Esophagus squamous epithelium (tissue), 5 donors: ENCODE measurements at places on chromosomes 13 and 19. TPM values are rescaled to one million over a fixed set of nuclear protein-coding genes. Genes with fewer than 3 reads are reported as not detected.

The SHD gene
- total RNA-seq: not detected

The CD33 gene
- total RNA-seq: 0.75 TPM

The NLRP9 gene
- not detected for total RNA-seq

The MAST3 gene
- 4.8 TPM for total RNA-seq

The ADAMTS10 gene
- total RNA-seq: 8.8 TPM

The IZUMO1 gene
- total RNA-seq: 56.0 TPM

The CNMD gene
- not detected for total RNA-seq

The NTN5 gene
- total RNA-seq: 0.57 TPM

DNA sequence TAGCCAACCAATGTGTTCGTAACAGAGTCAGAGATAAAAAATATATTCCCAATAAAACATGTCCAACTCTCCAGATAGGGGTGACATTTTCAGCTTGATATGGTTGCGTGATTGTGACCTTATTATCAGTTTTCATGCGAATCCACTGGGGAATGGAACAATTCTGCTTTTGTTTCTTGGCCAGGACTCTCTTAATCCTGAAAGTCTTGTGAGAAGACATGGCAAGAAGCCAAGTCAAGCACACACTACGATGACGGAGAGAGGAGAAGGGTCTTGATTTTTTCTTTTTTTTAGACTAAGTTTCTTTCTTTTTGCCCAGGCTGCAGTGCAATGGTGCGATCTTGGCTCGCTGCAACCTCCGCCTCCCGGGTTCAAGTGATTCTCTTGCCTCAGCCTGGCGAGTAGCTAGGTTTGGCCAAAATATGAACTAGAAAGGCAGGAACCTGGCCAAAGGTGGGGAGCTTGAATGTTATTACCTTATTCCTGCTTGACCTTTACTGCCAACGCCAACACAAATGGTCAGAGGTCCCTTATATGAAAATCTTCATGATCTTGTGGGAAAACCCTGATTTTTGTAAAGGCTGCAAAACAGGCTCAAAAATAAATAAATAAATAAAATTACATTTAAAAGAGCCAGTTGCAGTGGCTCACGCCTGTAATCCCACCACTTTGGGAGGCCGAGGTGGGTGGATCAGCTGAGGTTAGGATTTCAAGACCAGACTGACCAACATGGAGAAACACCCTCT, 14.5 kb downstream of the ZNF816 start:
- H3K36me3 ChIP-seq: peaks cover 38% of the 10 kb centered on the region
- H3K4me1 ChIP-seq: peaks cover 33% of the 10 kb centered on the region
- H3K27ac ChIP-seq: no peak overlapping the region
- no peaks in the 10 kb centered on the region for H3K27me3 ChIP-seq

DNA sequence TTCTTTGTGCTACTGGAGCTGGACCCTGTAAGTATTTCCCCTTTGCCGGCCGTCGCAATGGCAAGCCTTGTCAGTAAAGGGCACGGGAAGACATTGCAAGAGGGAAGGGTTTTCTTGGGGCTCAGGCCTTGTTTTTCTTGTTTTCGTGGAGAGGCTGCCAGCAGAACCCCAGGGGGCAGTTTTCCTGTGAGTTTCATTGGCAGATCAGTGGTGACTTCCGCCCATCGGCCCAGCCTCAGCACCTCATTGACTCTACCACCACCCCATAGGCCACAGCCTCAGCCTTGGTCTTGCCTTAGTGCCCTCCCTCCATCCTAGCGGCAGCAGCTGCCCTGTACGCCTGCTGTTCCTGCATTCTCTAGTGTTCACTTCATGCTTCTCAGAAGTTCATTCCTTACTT, 61.5 kb downstream of the GJA3 start:
- H3K4me1 ChIP-seq: peaks cover 17% of the 10 kb centered on the region
- no peak overlapping the region for H3K4me3 ChIP-seq
- no peak for DNase-seq
- H3K27ac ChIP-seq: no peak overlapping the region
- H3K27me3 ChIP-seq: no peaks in the 10 kb centered on the region

GRCh38 chr19:29003641-29004409, 209.1 kb downstream of the UQCRFS1 start:
- H3K4me3 ChIP-seq: no peak overlapping the region
- no peak for DNase-seq
- H3K4me1 ChIP-seq: no peaks in the 10 kb centered on the region
- no peak overlapping the region for H3K27ac ChIP-seq

DNA sequence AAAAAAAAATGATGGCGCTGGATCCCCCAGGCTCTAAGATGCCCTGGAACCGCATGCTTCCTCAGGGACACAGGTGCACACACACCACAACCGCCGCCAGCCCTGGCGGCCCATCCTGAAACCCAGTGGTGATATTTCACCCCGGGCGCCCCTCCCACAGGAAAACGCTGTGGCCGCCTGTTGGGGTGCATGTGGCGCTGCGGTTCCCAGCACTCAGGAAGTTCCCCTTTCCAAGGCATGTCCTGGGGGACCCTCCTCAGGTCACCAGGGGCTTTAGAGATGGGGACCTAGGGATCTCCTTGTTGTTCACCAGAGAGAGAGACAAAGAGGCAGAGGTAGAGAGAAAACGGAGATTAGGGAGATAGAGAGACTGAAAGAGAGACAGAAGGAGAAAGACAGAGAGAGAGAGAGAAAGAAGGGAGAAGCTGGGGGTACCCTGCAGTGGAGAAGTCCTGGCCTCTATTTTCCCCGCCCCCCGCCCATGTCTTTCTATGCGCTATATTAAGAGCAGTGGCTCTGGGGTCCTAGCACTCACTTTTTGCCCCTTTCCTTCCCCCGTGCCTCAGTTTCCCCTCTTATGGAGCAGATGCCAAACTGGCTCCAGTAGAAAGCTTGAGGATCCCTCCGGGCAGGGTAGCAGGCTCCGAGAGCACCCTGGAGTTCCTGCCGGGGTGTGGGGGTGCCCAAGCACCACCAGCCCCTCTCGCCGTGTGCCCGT, 2.3 kb downstream of the ADGRE2 start:
- H3K4me3 ChIP-seq: peak overlapping the region; percentile 40
- H3K36me3 ChIP-seq: no peaks in the 10 kb centered on the region
- no peak for DNase-seq
- peaks cover 20% of the 10 kb centered on the region for H3K4me1 ChIP-seq
- H3K27me3 ChIP-seq: no peaks in the 10 kb centered on the region

DNA sequence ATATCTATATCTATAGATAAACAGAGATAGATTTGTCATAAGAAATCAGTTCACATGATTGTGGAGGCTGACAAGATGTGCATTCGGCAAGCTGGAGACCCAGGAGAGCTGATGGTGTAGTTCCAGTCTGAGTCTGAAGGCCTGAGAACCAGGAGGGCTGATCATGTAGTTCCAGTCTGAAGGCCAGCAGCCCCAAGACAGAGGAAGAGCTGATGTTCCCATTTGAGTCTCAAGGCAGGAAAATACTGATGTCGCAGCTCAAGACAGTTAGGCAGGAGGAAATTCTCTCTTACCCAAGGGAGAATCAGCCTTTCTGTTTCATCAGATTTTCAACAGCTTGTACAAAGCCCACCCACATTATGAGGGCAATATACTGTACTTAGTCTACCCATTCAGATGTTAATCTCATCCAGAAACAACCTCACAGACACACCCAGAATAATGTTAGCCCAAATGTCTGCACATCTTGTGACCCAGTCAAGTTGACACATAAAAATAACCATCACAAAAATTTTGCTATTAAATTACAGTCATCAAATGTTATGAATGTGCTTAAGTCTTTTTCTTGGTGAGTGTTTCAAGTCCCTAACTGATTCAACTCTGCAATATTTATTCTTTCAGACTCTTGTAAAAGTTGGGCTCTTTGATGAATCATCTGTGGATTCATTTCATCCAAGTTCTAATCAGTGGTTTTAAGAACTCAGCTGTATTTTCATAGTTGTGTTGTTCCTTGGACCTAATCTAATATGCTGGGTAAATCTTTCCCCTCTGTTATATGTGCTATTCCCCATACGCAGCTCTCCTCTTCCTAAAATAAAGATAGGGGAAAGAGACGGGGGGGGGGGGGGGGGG, 22.7 kb upstream of the LRCH1 start:
- peak overlapping the region; percentile 10 for H3K27ac ChIP-seq
- no peaks in the 10 kb centered on the region for H3K27me3 ChIP-seq
- no peak for DNase-seq
- no peaks in the 10 kb centered on the region for H3K36me3 ChIP-seq
- H3K4me1 ChIP-seq: no peaks in the 10 kb centered on the region

- H3K4me3 ChIP-seq: peak overlapping the region; percentile 12
- peaks cover 77% of the 10 kb centered on the region for H3K4me1 ChIP-seq
- H3K36me3 ChIP-seq: peaks cover 20% of the 10 kb centered on the region
- H3K27me3 ChIP-seq: no peaks in the 10 kb centered on the region
- peak overlapping the region; percentile 91 for H3K27ac ChIP-seq
- DNase-seq: no peak
Measured at GRCh38 chr19:1017115-1017905, 3.6 kb downstream of the TMEM259 start.

DNA sequence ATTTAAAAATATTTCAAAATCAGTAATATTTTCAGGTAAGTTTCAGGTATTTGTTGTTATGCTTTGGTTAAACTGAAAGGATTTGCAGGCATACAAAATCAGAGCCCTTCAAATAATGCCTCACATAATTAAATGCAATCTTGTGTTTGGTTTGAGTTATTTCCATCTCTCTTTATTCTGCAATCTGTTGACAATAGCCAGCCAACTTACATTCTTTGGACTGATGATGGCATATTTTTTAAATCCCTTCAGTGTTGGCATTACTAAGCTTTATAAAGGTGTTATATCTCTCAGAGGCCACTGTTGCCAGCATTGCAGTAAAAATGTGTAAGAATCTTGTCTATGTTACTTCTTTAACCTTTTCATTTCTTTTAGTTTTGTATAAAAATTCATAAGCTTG, 257.2 kb upstream of the RFC3 start:
- no peaks in the 10 kb centered on the region for H3K27me3 ChIP-seq
- H3K27ac ChIP-seq: no peak overlapping the region
- no peak overlapping the region for H3K4me3 ChIP-seq
- no peak for DNase-seq

DNA sequence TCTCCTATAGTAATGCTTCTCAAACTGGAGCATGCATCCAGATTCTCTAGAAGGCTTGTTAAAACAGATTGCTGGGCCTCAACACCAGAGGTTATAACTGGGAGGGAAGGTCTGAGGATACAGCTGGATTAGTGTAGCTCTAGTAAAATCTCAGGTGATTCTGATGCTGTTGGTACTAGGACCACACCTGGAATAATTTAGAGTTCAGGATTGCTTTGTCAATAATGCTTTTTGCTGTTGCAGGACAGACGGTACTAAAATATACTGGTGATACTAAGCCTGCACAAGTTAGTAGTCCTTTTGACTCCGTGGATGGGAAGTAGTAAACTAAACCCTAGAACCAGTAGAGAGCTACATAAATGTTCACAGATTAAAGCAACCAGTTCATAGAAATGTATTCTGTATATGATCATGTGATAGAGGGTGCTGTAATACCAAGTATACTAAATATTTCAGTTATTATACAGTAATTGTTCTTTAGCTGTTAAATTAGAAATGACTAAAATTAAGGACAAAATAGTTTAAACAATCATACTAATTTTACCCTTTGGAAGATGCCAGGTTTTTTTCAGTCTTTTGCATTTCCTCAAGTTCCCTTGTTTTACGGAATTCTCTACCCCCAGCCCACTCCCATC, 258.2 kb upstream of the STARD13 start:
- H3K36me3 ChIP-seq: no peaks in the 10 kb centered on the region
- peak overlapping the region; percentile 32 for H3K4me3 ChIP-seq
- H3K4me1 ChIP-seq: peaks cover 32% of the 10 kb centered on the region
- DNase-seq: no peak

DNA sequence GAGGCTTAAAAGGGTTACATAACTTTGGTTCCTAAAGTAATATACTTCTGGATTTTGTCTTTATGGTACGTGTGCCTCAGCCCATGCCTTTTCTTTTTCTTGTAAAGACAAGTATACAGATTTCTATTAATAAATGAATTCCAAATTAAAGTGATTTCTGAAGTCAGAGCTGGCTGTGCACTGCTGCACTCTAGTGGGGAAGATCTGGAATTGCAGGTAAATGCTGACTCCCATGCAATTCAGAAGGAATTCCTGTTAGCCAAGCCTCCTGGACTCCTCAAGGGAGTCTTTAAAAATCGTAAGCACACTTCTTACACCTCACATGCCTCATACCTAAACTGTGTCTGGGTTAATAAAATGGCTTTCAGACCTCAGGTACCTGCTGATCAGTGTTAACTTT, 118.4 kb upstream of the SLC7A1 start:
- no peaks in the 10 kb centered on the region for H3K4me1 ChIP-seq
- no peak overlapping the region for H3K27ac ChIP-seq
- H3K27me3 ChIP-seq: no peaks in the 10 kb centered on the region
- no peak overlapping the region for H3K4me3 ChIP-seq

GRCh38 chr13:39108783-39109182, 70.5 kb downstream of the NHLRC3 start:
- no peak overlapping the region for H3K27ac ChIP-seq
- DNase-seq: no peak
- no peak overlapping the region for H3K4me3 ChIP-seq
- peaks cover 24% of the 10 kb centered on the region for H3K27me3 ChIP-seq
